ENCODE measurements at places on chromosomes 16 and 17.

DNA sequence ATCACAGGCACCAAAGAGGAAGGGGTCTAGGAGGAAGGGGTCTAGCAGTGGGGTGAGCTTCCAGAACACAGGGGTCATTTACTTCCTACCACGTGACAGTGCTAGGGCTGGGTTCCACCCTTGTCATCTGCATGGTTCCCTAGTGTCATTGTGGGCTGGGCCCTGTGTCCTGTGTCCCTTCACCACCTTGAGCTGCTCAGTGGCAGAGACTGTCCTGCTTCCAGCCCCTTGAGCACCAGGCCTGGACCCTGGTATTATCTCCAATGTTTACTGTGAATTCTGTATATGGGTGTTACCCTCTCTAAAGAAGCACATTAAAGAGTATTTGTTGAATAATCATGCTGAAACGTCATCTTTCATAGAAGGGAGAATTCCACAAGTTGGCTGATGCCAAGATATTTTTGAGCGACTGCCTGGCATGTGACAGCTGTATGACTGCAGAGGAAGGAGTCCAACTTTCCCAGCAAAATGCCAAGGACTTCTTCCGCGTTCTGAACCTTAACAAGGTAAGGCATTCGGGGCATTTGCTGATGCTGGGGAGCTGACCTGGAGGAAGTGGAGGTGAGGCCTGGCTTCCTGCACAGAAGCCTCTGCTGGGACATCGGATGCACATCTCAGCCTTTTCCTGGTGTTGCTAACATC lies 5.5 kb downstream of the NARF start:
- DNase-seq: no peak

DNA sequence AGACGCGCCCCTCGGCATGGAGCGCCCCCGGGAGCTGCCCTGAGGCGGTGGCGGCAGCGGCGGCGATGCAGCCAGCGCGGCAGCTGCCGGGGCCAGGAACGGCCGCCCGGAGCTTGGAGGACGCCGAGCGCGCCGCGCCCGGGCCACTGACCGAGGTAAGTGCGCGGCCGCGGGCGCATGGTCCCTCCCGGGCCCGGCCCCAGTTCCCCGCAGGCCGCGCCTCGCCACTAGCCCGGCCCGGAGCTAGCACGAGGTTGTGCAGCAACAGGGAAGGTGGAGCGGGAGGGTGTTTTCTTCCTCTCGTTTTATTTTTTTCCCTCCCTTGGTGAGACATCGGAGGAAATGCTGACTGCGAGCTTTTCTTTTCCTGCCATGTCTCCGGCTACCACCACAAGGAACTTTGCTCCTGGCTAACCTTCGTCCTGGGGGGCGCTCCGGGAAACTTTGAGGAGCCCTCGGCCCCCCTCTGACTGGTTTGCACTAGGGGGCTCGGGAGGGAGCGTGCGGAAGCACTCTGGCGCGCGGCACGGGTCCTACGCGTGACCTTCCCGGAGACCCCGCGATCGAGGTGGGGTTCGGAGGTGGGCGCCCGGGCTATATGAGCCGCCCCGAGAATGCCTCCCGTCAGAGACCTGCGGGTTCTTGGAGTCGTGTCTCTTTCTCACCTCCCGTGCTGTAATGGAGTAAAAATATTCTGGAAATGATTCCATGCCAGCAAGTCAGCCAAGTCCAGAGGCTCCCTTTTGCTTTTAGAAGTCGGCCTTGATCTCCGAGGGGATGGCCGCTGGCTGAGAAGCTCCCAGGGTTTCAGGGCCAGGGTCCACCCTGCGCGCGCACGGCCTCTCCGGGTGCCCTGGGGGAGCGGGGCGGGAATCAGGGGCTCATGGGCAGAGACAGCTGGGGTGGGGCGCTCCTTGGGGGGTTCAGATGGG lies 868 bp downstream of the KCNJ12 start:
- DNase-seq: no peak

DNA sequence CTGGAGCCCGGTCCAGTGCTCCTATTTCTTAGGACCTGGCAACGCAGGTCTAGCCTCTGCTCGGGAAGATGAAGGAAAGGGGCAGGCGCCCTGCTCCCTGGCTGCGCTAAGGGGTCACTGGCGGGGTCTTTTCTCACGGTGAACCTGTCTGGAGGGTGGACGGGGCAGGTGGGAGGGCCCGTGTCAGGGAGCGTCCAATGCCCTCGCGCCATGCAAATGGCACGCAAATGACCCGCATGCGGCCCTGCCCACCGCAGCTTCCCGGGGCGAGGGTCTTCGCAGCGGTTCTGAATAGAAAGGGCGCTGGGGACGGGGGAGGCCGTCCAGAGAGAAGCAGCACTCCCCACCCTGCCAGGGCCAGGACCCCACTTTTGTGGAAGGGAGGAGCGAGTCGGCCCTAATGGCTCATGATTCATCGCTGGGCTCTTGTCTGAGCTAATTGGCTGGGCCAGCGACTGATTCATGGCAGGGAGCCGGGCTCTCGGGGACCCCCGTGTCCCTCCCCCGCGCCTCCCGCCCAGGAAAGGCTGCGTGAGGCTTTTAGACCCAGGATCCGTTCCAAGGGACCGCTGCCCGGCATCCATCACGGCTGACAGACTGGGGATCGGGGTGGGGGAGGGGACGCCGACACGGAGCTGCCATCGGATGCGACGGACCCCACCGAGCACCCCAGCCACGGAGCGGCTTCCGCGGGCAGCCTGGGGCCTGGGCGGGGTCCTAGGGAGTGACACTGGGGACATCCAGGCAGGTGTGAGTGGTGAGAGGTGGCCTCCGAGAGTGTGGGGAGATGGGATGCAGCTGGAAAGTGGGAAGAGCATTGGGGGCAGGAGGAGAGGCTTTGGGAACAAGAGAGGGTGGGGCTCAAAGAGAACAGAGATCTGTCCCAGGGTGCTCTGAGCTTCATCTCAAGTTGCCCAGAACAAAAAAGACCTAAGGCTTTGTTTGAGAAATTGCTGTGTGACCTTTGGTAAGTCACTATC lies 25.0 kb upstream of the NGFR start:
- no peak for DNase-seq

DNA sequence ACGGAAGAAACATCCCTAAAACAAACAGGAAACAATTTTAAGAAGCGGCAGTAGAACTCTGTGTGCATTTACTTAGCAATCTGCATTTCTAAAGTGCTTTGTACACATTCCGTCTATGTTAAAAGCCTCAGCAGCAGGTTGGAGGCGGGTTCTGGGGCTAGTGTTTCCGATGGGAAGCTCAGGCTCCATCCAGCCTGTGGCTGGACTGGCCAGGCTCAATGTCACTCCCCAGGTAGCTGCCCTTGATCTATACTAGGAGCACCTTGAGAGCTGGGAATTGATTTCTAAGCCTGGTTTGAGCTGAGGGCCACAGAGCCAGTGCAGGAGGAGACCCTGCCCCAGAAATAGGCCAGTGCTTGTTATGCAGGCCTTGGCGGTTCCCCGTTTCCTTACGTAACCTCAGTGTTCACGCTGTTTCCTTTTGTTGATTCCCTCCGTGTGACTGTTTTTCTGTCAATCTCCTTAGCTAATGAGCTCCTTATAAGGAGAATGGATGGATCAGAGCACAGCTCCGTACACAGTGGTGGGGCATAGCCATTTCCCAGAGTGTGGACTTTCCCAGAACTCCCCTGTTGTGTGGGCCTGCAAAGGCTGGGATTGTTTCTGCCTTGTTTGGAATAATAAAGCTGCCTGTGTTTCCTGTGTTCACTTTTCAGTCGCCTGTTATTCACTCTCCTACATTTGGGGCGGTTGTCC lies 21.4 kb downstream of the ADORA2B start:
- no peak for DNase-seq

DNA sequence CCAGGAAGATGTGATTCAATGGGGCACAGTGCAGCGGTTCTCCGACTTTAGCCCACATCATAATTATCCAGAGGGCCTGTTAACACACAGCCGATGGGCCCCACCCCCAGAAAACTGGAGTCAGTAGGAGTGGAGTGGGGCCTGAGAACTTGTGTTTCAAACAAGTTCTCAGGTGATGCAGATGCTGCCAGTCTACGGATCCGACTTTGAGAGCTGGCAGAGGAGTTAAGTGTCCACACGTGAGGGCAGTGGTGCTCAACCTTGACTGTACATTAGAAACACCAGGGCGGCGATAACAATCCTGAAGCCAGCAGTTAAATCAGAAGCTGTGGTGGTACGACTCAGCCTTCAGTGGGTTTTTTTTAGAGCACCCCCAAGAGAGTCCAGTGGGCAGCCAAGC lies 75.0 kb downstream of the GPRC5B start:
- no peak for DNase-seq

GRCh38 chr16:1093284-1094123 lies 2.5 kb downstream of the C1QTNF8 start:
- DNase-seq: no peak

DNA sequence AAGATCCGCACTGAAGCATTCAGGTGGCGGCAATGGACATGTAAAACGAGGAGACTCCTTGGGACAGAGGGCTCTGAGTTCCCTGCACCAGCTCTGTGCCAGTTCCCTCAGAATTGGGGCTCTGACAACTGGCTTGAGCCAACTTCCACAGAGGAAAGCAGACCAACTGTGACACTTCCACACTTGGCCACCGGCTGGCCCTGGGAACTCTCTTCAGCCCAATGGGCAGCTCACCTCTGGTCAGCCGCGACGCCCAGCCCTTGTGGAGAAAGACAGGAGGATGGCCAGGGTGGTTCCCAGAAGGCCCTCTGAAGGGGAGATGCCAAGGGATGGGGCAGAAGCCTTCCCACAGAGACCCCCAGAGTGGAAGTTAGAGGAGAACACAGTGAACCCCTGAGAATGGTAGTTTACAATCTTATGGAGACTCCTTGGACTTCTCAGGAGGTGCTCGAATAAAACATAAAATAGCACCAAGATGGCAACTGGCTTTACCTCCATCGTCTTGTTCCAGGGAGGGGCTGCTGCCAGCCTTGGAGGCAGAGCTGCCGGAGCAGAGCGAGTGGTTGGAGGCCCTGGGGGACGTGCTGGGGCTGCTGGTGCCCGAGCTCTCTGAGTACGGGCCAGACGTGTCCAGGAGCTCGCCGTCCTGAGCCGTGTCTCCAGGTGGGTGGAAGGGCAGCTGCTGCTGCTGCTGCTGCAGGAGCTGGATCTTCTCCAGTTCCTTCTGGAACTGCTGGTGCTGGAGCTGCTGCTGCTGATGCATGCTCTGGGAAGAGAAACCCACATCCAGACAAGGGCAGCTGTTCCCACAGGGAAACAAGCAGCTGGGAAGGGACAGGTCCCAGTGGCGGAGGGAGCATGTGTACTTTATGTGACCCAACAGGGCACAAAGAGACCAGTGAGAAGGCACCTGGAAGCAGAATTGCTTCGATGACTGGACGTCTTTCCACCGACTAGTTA lies 35.0 kb upstream of the ICAM2 start:
- DNase-seq: no peak

GRCh38 chr17:549177-550040 lies 165.2 kb downstream of the VPS53 start:
- peak; percentile 59 for DNase-seq

DNA sequence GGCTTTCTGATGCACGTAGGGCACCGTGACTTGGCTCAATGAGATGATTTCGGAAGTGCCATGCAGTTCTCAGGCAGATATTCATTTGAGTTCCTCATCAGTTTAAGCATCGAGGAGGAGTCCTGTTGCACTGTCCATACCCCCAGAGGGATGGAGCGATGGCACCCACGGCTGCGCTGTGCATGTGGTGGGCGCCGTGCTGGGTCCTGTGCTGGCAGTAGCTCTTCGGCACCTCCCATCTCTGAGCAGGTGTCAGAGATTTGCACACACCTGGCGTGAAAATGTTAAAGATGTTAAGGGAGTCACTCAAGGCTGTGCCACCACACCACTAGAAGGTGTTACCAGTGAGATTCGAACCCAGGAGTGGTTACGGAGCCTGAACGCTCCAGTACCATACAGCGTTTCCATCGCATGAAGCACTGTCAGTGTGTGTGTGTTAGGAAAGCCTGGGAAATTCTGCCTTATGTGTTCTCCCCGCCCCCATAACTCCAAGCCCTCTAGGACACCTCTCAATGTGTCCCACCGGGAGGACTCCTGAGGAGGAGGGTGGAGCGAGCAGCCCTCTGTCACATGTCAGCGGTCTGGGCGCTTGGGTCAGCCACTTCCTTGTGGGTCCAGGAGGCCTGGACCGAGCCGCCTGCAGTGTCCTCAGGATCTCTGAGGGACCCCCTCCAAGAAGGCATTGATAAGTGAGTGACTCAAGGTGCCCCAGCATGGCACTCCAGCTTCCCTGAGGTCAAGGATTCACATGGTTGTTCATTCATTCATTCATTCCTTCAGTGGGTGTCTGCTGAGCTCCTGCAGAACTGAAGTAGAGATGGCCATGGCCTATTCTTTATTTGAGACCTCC lies 3.8 kb downstream of the MRC2 start:
- DNase-seq: no peak

DNA sequence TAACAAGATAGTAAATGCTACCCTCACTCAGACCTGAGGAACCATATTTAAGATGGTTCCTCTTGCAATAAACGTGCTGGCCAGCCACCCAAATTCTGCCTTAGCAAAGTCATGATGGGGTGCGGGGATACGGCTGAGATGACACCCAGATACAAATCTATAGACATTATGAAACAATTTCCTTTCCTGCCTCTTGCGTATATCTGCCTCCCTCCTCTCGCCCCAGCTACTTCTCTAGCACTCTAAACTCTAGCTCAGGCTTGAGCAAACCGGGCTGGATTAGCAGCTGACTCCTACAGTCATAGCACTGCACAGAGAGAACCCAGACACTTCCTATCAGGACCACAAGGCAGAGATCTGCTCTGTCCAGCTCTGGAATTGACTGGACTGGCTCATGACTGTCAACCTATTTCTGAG lies 22.3 kb downstream of the CD300LF start:
- no peak for DNase-seq

GRCh38 chr17:69696650-69697049 lies 282.2 kb downstream of the MAP2K6 start:
- no peak for DNase-seq

- no peak for DNase-seq
These were observed 206.4 kb downstream of the ENGASE start for GRCh38 chr17:79280866-79281572.

GRCh38 chr17:44444735-44445105 lies 55.3 kb upstream of the ITGA2B start:
- no peak for DNase-seq

- no peak for DNase-seq
These were observed 19.1 kb upstream of the STAC2 start for GRCh38 chr17:39244600-39245570.

DNA sequence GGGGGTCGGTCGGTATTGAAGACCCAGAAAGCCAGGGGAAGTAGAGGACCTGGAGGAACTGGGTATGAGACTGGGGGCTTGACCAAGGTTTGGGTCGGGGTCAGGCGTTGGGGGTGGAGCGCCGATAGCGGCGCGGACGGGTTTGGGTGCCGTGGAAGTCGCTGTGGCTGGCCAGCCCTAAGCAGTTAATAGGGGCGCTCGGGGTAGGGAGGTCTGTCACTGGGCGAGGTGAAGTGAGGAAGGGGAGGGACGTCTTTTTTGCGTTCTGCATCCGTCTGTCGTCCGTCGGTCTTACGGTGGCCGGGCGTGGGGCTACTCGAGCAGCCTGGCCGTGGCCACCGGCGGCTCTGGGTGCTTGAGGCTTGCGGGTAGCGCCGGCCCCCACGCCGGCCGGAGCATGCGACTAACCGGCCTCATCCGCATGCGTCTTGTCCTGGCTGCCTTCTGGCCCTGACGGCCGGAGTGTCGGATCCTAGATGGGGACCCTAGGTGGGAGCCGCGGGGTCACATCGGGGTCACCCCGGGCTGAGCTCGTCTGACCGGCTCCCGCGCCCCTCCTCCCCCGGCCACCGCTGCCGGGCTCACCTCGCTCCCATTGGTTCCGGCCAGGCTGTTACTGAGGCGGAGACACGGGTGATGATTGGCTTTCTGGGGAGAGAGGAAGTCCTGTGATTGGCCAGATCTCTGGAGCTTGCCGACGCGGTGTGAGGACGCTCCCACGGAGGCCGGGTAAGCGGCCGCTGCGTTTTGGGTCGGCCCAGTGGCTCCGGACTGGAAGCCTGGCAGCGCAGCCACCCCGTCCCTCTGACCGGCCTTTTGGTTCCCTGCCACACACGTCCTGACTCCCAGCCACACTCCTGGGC lies 10.3 kb upstream of the TMEM88 start:
- DNase-seq: no peak
